CD4-positive, alpha-beta T cell treated with Interleukin-4 for 4 hours (primary cell): ENCODE measurements at places on chromosomes 2 and 18.

DNA sequence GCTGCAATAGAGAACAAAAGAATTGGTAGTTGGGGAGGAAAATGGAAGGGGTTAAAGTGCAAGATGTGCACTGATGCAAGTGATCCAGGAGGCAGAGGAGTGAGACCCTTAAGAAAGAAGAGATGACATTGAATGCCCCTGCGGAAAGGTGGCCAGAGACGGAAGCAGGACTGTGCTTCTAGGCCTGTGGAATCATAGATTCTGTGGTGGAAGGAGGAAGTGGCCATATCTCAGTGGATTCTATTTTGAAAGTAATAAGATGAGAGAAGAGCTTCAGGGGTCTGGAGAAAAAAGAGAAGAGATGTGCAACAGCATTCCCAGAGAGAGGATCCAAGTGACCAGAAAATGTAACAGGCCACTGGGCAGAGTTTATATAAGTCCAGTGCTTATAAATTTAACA, 18.6 kb upstream of the GYPC start:
- no peak for DNase-seq

DNA sequence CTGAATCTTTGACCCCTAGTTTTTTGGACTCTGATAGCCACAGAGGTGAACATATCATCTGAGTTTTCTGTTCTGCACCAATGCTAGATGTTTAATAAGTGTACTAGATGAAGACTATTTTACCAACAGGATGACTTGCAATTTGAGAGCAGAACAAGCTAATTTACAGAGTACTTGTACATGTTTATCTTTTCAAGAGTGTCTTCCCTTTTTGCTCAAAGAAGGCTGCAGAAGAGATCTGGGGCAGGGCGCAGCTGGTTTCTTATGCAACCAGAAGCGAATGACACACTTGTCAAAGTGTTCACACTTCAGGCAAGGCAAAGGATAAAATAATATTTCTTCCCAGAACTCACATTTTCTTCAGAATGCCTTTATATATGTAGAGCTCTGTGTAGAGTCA, 86.0 kb downstream of the VWA3B start:
- DNase-seq: no peak

DNA sequence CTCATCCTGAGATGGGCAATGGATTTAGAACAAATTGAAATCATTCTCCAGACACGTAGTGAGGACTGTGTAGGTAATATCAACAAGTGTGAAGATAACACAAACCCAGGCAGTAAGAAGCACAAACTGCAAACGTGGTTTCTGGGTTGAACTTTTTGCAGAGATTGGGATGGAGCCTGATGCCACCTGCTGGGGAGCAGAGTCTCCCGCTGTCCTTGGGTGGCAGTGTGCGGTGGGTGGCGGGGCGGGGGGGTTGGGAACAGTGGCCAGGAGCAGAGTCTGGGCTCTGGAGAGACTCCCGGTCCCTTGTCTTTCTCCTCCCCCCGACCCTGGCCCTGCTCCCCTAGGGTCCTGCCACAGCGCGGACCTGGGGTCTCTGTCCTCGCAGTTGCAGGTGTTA, 19.5 kb downstream of the TRAF3IP1 start:
- no peak for DNase-seq

DNA sequence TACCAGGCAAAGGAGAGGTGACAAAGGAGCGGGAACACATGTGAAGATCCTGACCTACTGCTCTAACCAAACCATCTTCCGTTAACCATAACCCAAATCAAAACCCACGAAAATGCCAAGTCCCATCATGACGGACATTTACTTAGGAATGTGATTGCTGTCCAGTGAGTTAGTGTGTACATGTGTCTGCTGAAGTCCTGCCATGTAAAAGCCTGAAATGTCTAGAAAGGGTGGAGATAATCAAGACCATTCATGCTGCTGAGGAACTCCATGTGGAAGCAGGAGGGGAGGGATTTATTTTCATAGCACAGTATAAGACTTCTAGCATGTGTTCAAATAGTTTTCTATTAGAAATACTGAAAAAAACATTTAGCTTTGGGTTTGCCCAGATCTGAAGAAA, 137.0 kb upstream of the BOD1L2 start:
- no peak for DNase-seq

GRCh38 chr2:238305092-238305862, 15.0 kb upstream of the TRAF3IP1 start:
- DNase-seq: no peak

DNA sequence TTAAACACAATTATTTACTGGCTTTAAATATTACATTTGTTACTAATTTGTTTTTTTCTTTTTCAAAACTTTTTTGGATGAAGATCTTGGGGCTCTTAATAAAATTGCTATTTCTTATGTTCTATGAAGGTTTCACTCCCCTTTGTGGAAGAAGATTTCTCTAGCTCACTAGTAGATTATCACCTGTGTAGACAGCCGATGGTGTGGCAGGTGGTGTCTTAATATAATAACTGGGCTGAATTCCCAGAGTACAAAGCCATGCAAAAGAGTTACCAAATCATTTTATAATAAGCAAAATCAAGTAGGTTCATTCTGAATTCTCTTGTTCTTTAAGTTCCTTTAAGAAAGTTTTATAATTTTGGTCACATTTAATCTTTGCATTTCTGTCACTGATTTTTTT, 233.7 kb downstream of the CCDC102B start:
- DNase-seq: no peak

GRCh38 chr2:138010890-138011289, 46.6 kb downstream of the HNMT start:
- no peak for DNase-seq

- no peak for DNase-seq
These were observed 46.2 kb downstream of the IWS1 start for GRCh38 chr2:127479866-127480743.
